Forelimb muscle (tissue), 1 donor: ENCODE measurements at places on chromosomes 7 and 10. TPM values are rescaled to one million over a fixed set of nuclear protein-coding genes. Genes with fewer than 3 reads are reported as not detected.

The MEOX2 gene
- 52.5 TPM for polyA plus RNA-seq

The TPK1 gene
- polyA plus RNA-seq: 2.8 TPM

The FGFR2 gene
- 0.54 TPM for polyA plus RNA-seq

The BHLHA15 gene
- polyA plus RNA-seq: 0.47 TPM

The EPO gene
- polyA plus RNA-seq: 0.18 TPM

The AKR1D1 gene
- 0.06 TPM for polyA plus RNA-seq

DNA sequence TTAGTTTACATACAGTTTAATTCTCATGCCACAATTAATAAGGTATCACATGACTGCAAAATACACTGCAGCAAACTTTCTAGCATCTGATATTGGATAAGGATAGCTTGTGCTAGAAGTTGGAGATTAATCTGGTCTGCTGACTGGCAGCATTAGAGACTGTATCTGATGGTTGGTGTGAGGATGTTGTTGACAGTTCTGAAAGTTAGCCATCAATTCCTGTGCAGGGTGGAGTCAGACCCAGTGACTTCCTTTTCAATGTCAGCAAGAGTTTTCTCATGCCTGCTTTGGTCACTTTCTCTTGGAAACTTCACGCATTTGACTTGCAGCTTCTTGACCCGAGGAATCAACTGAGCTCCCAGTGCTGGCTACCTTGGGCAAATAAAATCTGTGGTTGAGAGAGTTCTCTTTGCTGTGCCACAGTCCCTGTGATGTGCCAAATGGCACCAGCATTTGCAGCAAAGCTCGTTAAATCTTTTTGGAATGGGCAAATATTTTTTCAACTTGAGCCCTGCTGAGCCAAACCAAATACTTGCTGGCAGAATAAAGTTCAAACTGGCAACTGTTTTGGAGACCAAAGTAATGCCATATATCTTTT is 233.0 kb downstream of the TRIL start:
- no peak for DNase-seq

GRCh38 chr7:67019562-67020390 is 23.1 kb downstream of the TYW1 start:
- no peak for DNase-seq

DNA sequence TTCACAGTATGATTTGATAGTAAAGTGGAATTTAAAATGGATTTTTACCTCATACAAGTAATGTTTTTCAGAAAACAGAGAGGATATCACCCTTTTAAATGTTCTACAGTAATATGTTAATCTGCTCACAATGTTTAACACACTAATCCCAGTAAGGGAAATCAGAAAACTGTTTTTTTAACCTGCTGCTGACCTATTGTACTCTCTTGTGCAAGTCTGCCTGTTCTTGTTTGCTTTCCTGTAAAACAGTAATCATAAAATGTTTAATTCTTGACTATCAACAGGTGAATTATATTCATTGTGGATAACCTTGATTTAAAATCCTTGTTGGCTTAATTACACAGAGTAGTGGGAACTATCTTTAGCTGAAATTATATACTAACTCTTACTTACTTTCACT is 126.4 kb downstream of the GNAT3 start:
- no peak for DNase-seq

GRCh38 chr10:128081720-128082119 is 44.5 kb downstream of the MKI67 start:
- no peak for DNase-seq

DNA sequence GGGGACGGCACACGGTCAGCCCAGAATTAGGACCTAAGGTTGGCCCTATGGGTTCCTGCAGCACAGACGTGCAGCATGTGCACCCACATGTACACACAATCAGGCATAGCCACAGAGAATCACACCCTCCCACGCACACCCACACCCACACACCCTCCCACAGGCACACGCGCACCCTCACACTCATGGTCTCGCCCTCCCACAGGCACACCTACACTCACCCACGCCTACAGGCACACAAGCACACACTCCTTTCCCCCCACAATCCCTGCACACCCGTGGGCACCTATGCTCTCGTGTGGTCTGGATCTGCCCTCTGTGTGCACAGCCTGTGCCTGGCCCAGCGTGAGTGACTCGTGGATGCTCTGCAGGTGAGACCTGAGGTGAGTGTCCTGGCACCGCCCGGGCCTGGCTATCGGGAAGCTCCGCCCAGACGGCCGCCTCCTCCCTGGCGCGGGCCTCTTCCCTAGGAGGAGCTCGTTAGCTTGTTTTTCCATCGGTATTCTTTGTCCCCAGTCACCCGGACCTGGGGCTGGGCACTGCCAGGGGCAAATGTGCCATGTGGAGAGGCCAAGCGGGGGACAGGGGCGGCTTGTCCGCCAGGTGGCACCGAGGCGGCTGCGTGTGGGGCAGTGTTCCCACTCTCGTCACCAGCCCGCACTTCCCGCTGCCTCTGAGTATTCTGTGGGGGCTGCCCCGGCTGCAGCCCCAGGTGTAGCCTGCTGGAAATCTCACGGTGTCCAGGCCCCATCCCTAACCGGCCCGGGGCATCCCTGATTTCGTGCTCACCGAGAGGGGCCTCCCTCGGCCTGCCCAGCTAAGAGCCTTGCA is 110.2 kb upstream of the FAM20C start:
- DNase-seq: no peak

DNA sequence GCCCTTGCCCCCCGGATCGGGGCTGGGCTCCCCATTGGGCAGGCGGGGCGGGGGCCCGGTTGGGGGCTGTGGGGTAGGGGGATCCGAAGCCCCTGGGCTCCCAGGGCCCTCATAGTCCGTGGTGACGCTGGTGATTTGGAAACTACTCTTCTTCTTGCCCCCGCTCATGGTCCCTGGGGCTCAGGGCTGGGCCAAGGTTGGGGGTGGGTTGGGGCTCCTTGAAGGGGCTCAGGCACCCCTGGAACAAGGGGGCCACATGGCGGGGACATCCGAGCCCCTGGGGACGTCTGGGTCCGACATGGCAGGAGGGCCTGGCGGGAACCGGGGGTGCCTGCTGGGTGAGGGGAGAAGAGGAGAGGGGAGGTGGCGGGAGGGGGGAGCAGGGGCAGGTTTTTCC is 1.1 kb downstream of the TSC22D4 start:
- DNase-seq: no peak

DNA sequence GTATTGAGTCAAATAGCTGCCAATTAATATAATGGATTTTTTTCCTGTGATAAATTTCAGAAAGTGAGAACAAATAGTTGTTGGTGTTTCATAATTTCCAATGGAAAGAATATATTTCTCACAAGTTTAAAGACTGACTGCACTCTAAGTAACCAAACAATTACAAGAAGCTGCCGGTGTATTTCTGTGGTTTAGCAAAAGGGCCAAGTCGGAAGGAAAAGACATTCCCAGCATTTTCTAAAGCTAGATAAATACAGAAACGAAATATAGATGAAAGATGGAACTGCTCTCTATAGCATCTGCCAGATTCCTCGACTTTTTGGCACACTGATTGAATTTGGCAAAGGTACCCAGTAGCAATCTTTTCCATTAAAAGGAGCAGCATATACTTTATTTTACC is 92.7 kb upstream of the MKX start:
- no peak for DNase-seq

- no peak for DNase-seq
These were observed 162.9 kb downstream of the FANK1 start for GRCh38 chr10:126059076-126059826.

DNA sequence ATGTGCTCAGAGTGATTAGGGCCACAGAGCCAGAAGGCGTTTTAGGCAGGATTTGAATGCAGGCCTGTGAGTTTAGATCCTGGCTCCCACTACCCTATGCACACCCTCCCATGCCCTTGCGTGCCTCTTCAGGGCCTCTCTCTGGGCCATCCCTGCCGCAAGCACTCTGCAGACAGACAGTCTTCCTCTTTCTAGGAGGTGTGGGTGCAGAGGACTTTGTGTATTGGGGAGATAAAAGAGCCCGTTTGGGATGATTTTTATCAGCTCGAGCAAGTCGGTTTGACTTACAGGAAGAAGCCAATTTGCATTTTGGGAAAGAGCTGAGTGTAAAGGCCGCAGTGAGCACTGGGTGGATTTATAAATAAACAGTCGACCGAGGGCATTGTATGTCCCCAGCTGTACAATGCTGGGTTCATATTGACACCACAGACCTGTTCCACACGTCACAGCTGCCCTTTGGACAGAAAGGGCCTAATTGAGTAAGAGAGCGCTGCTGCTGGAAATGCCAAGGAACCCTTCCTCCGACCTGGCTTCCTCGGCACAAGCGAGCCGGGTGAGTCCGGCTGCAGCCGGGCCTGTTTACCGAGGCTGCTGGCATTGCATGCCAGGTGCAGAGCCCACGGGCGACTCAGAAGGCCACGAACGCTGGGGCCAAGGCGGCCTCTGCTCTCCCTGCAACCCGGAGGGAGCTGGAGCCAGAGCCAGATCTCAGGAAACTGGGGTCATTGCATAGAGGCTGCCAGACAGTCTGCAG is 25.1 kb downstream of the ZMIZ1 start:
- no peak for DNase-seq

DNA sequence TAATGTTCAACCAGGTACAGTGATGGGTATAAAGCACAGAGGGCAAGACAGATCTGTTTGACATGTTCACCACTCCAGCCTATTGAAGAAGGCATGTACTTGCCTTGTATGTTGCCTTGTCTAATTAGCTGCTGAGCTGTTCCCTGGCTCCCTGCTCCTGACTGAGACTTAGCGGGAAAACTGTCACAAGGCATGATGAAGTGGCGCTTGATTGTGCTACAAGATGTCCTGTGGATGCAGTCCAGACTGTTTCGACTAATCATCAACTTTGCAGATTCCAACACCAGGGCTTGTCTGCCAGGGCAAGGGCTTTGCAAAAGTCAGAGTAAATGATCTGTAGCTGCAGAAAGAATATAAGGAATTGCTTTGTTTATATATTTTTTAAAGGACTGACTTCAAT is 136.2 kb upstream of the NRBF2 start:
- no peak for DNase-seq

GRCh38 chr7:90487808-90488207 is 18.4 kb downstream of the PTTG1IP2 start:
- DNase-seq: no peak

DNA sequence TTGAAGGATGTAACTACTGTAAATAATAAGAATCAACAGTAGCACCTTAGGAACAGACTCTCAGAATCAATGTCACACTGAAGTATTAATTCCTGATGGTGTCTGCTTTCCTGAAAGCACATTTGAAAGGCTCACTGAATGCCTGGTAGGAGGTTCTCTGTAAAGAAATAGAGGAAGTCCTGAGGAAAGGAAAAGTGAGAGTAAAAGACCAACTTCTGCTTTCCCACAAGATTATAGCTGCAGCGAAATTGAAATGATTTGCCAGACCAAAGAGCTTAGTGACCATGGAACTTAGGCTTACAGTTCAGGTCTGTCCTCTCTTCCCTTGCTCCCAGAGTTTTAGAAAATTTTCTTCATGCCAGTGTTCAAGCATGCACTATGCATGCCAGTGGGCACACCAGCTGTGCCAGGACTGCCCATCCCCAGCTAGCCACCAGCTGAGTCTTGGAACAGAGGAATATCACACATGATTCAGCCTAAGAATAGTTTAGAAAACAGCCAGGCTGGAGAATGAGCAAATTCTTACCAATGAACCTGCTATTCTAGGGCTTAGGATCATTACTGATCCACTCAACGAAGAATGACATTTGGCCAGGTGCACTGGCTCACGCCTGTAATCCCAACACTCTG is 123.2 kb downstream of the HERPUD2 start:
- DNase-seq: no peak

DNA sequence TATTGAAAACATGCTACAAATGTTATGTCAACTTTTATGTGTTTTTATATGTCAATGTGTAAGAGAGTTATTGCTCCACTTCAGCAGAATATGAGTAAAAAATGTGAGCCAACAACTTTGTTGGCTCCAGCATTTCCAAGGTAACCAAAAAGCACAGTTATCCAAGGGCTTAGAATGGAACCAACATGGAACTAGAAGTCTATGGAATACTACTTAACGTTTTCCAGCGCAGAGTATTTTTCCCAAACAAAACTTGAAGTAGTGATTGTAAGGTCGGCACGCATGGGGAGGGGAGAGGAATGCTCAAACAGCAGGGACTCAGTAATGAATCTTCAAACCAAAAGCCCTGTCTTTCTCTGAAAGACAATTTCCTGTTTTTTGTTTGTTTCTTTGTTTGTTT is 45.0 kb upstream of the TSPAN13 start:
- DNase-seq: no peak

DNA sequence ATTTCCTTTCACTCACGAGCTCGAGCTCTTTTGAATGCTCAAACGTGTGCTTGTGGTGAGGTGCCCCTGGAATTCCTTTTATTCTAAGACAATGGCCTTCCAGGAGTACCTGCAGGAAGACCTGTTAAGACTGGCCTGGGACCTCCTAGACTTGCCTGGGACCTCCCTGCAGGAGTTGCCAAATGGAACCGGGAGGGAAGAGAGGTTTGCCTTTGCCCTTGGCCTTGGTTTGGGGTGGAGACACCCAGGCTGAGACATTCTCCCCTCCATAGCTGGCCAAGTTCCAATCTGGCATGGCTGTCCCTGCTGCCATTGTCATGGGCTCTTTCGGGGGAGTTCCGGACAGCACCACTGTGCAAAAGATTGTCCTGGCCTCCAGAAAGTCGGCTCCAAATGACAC is 39.7 kb downstream of the DNAJB12 start:
- no peak for DNase-seq

- DNase-seq: no peak
These were observed 2.0 kb upstream of the ZMYND11 start for GRCh38 chr10:132946-133898.

- no peak for DNase-seq
These were observed 25.5 kb upstream of the FAM221A start for GRCh38 chr7:23654508-23654907.

- DNase-seq: no peak
These were observed 59.4 kb downstream of the SEMA3C start for GRCh38 chr7:80859272-80859970.
